ENCODE measurements at places on chromosomes 1 and 21.

DNA sequence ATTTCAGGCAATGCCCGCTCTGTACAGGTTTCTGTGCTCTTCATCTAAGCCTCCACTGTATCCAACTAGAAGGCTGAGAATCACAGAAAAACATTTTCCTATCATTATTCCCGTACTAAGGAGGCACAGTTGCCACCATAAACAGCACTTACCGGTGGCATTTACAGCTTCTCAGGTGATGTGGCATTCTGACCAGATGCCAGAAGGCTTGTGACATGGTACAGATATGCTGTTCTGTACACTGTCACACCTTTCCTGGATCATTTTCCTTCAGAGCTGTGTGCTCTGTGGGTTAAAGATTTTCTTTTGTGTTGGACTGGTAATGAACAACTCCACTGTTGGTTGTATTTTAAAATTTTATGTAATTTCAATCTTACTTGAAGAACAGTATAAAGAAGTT, 4.0 kb upstream of the UAP1 start:
- no peak for DNase-seq

DNA sequence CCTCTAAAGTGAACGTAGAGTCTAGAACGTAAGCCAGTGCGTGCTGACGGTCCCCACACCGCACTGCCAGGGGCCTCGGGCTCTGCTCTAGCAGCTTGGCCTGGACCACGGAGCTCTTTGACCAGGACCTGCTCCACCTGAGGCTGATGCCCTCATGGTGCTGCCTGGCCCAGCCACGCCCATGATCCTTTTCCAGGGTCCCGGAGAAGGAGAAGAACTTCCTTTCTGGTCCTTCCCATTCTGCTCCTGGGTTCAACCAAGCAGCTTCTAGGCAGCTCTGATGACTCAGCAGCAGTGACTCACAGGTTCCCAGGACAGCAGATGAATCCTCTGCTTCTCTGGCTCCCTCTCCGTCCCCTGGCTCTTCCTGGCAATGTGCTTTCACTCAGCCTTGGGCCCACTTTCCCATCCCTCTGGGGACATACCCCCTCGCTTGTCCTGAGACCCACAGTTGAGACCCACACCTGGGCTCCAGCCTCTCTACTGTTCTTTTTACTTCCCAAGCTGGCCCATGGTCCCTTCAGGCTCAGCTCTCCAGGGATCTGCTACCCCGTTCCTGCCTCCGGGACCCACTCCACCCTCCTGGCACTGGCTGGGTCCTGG, 246.3 kb upstream of the RAB4A start:
- no peak for DNase-seq

DNA sequence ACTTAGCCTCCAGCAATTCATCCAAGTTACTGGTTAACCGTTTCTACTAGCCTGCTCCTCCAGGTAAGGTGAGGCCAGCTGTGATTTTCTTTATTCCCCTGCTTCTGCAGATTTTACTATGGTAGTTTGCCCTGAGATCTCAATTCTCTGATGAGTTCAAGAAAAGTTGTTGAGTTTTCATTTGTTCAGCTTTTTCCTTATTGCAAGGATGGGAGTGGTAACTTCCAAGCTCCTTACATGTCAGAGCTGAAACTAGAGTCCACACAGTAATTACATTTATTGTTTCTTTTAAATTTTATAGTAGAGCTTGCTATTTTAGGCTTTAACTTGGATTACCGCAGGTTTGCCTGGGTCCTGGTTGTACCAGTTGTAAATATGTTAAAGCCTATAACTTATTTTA, 76.9 kb upstream of the ZRANB2 start:
- no peak for DNase-seq

- no peak for DNase-seq
Measured at GRCh38 chr1:2429780-2430591, 17.6 kb upstream of the PEX10 start.

DNA sequence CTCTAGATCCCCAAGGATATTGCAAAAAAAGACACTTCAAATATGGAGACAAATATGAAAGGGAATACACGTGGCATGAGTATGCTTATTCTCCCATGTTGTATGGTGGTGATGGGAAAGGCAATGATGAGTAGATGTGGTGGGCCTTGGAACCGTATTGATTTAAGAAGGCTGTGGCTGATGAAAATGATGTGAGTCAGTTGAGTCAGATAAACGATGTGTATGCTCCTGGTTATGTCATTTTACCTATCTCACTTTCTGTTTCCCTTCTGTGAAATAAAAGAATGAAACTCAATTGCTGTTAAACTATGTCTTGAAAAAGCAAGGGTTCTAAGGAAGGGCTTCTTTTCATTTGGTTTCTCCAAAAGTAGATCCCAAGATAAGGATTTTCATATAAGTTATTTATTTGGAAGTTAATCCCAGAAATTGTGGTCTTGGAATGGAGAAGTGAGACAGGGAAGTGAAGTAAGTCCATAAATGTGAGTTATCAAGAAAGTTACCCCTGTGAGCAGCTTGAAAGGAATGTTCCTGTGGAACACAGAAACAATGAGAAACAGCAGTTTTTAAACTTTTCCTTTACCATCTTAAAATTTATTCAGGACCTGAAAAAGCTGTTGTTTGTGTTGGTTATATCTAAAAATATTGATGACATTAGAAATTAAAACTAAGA, 292.0 kb downstream of the DUSP10 start:
- DNase-seq, result no peak

DNA sequence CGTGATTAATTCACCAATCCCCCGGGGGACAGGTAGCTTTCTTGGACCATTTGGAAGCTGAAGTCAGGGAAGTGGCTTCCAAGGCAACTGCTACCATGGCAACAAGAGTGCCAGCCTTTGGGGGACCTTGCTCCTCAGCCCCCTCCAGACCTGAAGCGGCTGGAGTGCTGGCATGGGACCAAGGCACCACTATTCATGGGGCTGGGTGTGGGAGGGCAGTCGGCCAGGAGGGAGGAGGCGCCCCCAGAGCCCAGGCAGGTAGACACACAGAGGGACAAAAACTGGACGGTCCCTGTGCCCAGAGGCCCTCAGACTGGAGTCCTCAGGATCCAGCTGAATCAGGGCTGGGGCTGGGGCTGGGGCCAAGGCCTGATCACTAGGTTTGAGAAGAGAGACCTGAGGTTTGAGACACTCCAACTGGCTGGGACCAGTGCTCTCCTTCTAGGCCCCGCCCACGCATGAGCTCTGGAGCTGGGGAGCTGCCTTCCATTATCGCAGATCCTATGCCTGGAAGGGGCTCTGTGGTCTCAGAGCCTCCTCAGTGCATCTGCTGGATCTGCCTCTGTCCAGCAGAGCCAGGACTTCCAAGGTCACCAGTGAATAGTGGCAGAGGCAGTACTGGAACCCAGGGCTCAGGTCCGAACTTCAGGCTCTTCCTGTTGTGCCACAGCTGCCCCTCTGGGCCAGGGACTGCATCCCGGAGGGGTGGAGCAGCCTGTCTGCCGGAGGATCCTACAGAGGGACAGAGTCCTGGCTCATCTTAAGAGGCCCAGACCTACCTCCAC, 3.3 kb upstream of the KNCN start:
- no peak for DNase-seq

DNA sequence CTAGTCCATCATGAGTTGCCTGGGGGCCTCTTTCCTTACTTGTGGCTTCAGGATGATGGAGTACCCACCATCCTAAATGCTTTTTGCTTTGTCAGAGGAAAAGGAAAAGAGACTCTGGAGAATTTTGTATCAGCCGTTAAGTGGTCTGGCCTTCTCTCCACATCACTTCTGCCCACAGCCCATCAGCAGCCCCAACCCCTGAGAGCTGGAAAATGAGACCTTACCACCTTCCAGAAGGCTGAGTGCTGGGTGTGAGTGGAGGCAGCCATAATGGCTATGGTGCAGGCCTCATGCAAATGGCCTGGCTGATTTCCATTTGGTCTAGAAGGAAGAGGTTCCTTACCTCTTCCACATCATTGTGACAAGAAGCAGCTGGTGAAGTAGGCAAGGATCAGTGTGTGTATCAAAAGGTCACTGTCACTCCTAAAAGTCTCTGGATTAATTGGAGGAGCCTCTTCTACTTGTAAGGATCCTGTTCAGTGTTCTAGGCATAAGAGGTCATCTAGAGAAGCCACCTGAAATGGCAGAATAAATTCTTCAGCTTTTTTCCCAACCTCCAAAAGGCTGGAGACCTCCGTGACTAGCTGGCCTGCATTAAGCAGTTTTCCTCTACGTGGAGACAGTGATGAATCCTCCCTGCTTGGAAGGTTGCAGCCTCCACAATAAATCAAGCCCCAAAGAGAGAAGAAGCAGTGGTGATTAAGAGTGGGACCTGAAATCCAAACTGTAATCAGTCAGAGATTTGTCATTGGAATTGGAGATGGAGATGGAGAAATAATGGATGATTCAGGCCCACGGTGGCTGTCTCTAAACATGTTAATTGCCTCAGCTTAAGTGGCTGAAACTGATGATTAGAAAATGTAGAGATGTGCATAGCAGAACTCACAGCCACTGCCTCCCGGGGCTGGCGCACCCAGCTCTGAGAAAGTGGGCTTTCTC, 111.5 kb downstream of the CNIH3 start:
- no peak for DNase-seq

DNA sequence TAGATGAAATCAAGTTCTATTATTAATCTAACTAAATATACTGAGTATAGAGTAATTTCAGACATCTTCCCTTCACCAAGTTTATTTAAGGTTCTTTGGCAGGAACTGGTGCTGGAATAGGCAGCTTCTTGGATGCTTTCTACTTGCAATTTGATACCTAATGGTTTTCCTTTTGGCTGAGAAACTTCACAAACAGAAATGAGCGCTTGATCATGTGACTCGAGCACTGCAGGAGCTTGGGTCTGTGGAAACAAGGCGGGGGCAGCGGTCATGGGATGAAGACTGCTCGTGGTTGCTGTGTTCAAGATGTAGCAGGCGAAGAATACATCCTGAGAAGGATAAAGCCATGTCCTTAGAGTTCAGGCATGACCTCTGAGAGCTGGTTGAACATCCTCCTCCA, 136.8 kb downstream of the PTPRC start:
- no peak for DNase-seq

GRCh38 chr1:76176000-76176399, 101.5 kb downstream of the ST6GALNAC3 start:
- no peak for DNase-seq

DNA sequence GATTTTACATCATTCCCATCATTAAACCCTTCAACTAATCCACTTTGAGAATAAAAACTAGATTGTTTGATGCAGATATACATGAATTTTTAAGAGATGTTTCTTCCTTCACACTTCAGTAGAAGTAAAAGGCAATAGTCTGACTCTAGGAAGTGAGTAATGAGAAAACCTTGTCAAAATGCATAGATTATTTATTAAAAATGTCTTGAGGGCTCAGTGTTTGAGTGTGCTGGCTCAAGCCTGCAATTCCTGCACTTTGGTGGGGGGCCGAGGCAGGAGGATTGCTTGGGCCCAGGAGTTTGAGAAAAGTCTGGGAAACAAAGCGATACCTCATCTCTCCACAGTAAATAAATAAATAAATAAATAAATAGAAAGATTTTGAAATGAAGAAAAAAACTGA, 177.1 kb downstream of the NEGR1 start:
- DNase-seq, result no peak

- DNase-seq, result no peak
Measured at GRCh38 chr1:230276401-230276800, 149.7 kb downstream of the PGBD5 start.

DNA sequence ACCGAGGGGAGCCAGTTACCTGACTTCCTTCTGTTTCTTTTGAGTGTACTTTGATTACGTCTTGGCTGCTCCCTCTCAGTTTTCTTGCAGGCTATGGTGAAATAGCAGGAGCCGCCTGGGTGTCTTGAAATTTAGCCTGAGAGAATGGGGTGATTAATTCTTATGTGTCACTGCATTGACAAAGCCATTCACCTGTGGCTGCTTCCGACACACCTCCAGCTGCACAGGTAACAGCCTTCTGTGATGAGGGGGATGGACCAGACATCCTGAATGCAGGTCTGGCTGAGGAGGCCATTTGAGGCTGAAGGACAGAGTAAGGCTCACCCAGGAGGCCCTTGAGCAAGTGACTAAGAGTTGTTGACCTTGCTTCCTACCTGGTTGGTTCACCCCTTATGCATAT, 16.5 kb downstream of the CACNA1E start:
- DNase-seq, result no peak

DNA sequence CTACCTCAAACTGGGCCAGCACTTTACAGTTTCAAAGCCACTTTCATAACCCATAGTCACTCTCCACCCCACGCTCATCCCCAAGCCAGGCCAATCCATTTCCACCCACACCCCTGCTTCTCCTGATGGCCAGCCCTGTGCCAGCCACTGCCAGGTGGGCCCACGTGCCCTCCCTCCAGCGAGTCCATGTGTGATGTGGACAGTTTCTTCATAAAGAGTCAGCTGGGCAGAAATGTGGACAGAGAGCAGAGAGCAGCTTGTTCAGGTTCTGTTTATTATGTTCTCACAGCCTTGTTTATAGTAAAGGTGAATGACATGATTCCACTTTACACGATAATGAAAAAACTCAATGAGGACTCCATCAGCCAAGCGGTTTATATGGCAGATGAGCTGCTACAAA, 37.4 kb upstream of the RGS16 start:
- DNase-seq, result peak; percentile 74

DNA sequence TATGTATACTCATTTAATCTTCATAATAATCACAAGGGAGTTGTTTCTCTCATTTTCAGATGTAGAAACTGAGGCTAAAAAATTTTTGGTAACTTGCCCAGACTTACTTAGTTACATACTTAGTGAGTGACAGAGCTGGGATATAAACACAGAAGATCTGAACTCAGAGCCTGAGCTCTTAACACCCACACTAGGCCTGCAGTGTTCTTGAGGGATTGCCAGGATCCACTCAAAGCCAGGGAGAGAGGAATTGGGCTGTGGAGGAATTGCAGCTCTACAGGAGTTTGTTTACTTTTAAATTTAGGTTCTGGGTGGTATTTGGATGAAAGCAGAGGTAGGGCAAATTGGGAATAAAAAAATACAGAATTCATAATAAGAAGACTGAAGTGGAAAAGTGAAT, 515.1 kb upstream of the PLXNA2 start:
- DNase-seq, result no peak

DNA sequence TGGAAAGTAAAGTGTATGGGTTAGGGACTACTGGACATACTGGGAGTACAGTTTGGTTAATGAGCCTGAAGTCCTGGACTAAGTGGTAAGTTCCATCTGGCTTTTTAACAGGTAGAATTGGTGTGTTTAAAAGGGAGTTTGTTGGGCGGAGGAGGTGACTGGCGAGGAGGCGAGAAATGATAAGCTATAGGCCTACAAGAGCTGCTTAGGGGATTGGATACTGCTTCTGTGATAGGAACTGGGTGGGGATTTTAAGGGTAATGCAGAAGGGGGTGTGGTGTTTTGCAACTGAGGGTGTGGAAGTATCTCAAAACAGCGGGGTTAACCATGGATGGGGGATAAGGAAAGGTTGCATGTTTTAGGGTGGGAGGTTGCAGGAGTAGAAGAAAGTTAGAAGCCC, 3.5 kb downstream of the ERVH48-1 start:
- DNase-seq, result no peak

DNA sequence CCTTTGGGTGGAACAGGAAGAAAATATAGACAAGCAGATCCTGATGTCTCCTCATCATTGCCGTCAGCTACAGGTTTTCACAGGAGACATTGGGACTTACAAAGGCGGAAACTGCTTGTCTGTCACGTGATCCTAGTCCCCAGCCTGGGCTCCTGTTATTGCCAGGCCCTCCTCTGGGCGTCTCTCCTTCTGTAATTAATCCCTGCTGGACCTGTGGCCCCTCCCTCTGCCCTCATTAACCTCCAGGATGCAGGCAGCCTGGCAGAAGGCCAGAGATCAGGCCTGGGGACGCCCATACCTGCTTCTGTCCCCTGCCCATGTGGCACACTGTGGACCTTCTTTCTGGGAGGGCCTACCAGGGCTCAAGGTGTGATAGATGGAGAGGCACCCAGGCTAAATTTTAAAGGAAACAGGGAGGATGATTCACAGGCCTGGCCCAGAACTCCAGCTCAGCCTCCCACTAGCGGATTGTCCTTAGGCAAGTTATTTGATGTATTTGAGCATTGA, 2.4 kb downstream of the S100A5 start:
- DNase-seq, result peak; percentile 29
